Esophagus muscularis mucosa (tissue), 4 donors: ENCODE measurements at places on chromosomes 11 and 22. TPM values are rescaled to one million over a fixed set of nuclear protein-coding genes. Genes with fewer than 3 reads are reported as not detected.
A peak's percentile ranks its signal among the peaks of the same experiment; 100 is the strongest.

Gene RBM14
- 41.7 TPM for total RNA-seq

Gene SGSM1
- 1.2 TPM for total RNA-seq

Gene OR5P2
- total RNA-seq: not detected

Gene PRR33
- total RNA-seq: not detected

Gene TUB
- total RNA-seq: 9.1 TPM

Gene THYN1
- 53.8 TPM for total RNA-seq

- H3K4me3 ChIP-seq: no peak overlapping the region
- no peak for DNase-seq
- H3K4me1 ChIP-seq: peaks cover 9% of the 10 kb centered on the region
- peaks cover 3% of the 10 kb centered on the region for H3K27me3 ChIP-seq
- no peak overlapping the region for H3K27ac ChIP-seq
Observed at GRCh38 chr11:111448831-111449557, 63.2 kb downstream of the BTG4 start.

DNA sequence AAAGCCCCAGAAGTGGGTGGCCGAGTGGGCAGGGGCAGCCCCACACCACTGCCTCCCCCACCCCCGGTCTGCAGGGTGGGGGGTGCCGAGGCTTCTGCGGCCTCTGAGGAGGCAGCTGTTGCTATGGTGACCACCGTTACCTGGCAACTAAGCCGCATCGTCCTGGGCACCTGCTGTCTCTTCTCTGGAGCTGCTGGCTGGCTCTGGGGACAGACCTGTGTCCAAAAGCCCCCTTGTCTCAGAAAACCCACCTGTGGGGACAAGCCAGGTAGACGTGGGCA is 79.9 kb upstream of the PRR5 start:
- H3K36me3 ChIP-seq: no peaks in the 10 kb centered on the region
- DNase-seq: no peak
- peaks cover 84% of the 10 kb centered on the region for H3K27me3 ChIP-seq

- no peaks in the 10 kb centered on the region for H3K27me3 ChIP-seq
- H3K27ac ChIP-seq: no peak overlapping the region
- no peak for DNase-seq
- no peak overlapping the region for H3K4me3 ChIP-seq
- no peaks in the 10 kb centered on the region for H3K36me3 ChIP-seq
Observed at GRCh38 chr11:303363-303762, 4.0 kb upstream of the IFITM5 start.

DNA sequence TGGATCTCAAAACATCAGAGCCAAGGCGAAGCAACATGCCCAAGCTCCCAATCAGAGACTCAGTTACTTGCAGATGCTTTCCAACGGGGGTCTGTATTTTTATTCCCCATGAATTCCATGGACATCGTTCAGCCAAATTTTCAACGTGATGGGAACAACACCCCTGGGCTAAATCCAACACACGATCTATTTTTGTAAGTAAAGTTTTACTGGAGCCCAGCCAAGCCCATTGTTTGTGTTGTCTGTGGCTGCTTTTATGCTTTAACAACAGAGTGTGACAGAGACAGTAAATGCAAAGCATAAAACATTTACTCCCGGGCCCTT is 33.7 kb downstream of the SLC5A1 start:
- no peak overlapping the region for H3K4me3 ChIP-seq
- peak; percentile 57 for DNase-seq
- no peak overlapping the region for H3K27ac ChIP-seq
- no peaks in the 10 kb centered on the region for H3K36me3 ChIP-seq
- H3K4me1 ChIP-seq: peaks cover 8% of the 10 kb centered on the region

DNA sequence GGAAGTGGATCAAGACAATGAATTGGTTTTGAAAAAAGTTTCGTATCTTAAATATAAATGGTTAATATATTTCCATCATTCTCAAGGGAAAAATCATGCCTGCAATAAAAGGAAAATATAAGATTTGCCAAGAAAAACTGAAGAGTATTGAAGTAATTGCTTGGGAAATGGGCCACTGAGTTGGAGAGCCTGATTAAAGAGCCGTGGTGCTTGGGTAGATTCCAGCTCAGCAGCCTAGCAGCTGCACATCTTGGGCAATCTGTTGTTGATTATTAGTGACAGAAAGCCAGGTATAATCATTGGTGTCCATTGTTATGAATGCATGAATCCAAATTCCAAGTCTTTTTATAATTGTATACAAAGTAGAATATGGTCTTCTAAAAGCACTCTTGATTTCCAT is 800.9 kb upstream of the CHORDC1 start:
- no peaks in the 10 kb centered on the region for H3K36me3 ChIP-seq
- no peak overlapping the region for H3K27ac ChIP-seq
- H3K27me3 ChIP-seq: no peaks in the 10 kb centered on the region
- no peak overlapping the region for H3K4me3 ChIP-seq
- H3K4me1 ChIP-seq: no peaks in the 10 kb centered on the region

DNA sequence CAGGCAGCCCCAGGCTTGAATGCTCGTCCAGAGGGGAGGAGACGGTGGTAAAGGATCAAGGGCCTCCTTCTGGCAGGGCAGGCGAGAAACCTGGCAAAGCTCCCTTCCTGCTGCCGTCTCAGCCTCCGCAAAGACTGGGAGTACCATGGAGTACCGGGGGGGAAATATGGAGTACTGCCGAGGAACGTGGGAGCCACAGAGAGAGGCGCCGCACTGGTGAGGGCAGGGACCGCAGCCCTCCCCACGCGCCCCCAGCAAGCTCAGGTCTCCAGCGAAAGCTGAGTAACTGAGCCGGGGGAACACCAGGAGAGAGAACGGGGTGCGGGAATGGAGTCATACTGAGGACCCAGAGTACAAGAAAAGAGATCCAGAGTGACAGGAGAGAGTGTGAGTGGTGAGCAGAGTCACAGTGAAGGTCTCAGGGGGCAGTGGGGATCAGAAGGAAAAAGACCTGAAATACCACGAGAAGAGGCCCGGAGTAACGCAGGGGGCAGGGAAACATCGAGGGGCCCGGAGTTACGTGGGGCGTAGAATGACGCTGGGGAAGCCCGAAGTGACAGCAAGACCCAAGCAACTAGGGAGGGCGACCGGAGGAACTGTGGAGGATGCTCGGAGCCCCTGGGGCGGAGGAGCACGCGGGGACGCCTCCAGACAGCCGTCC is 740 bp downstream of the EML3 start:
- H3K27me3 ChIP-seq: no peaks in the 10 kb centered on the region
- no peak for DNase-seq
- peaks cover 24% of the 10 kb centered on the region for H3K4me1 ChIP-seq
- peaks cover 67% of the 10 kb centered on the region for H3K36me3 ChIP-seq

DNA sequence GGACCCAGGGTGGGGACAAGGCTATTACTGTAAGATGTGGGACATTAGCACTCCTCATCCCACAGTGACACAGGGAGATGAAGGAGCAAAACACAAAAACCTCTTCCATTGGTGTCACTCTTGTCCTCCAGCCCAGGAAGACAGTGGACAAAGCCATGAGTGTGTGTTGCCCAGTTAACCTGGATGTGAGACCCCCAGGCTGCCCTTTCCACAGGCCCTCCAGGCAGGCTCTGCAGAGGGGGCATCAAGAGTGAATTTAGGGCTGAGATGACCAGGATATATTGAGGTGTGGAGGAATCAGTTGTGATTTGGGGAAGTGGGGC is 111.3 kb downstream of the GGTLC2 start:
- no peaks in the 10 kb centered on the region for H3K27me3 ChIP-seq
- no peak overlapping the region for H3K27ac ChIP-seq
- no peak overlapping the region for H3K4me3 ChIP-seq
- H3K4me1 ChIP-seq: no peaks in the 10 kb centered on the region

DNA sequence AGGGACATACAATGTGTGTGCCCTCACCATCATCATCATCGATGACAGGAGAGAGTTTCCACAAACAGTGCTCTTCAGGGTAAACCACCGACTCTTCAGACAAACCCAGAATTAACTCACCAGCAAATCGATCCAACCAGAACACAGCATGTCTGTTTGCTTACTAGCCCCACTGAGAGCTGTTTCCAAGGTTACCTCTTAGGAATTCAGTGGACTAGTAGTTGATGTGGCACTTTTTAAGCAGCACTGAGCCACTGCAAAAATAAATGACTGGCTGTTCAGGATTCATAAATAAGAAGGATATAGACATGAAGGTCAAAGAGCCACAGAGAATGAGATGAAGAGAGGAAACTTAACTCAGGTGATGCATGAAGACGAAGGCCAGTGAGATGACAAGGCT is 83.1 kb downstream of the PARVA start:
- no peak for DNase-seq
- peaks cover 53% of the 10 kb centered on the region for H3K4me1 ChIP-seq
- peak overlapping the region; percentile 75 for H3K27ac ChIP-seq
- H3K36me3 ChIP-seq: no peaks in the 10 kb centered on the region
- no peak overlapping the region for H3K4me3 ChIP-seq

DNA sequence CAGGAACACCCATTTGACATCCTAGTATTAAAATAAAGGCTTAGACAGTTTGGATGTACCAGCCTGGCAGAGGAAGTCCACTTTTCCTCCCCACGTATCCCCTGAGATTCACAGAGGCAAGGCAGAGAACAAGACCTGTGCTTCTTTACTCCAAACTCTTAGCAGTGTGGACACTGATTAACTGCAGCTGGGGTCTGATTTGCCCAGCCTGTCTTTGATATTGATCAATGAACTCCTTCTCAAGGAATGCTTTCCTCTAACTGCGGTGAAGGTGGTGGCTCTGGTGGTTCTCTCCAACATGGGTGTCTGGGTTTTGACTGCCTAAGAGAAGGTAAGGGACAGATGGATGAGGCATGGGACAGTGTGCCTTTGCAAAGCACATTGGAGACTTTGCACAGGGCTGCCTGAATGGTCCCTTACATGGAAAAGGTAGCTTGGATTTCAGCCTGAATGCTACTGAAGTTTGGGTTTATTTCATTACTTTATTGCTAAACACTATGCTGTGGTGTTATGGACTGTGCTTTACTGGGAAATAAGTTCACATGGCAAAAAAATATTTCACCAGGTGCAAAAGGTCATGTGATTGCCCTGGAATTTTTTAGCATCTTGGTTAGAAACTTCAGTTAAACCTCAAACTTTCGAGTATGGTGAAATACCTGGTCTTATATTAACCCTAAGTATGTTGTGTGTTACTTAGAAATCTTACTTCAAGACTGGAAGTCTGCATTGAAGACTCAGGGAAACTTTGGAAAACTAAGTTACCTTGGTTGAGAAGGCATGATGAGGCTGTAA is 1.8 kb downstream of the GAS2 start:
- H3K36me3 ChIP-seq: no peaks in the 10 kb centered on the region
- H3K27ac ChIP-seq: no peak overlapping the region
- H3K4me1 ChIP-seq: peaks cover 14% of the 10 kb centered on the region
- no peak for DNase-seq

GRCh38 chr11:86815726-86816125 is 15.4 kb downstream of the PRSS23 start:
- H3K27ac ChIP-seq: no peak overlapping the region
- H3K4me3 ChIP-seq: no peak overlapping the region
- H3K36me3 ChIP-seq: no peaks in the 10 kb centered on the region

GRCh38 chr11:105074166-105074530 is 29.0 kb upstream of the CARD16 start:
- H3K27ac ChIP-seq: no peak overlapping the region
- no peak overlapping the region for H3K4me3 ChIP-seq
- DNase-seq: no peak
- no peaks in the 10 kb centered on the region for H3K4me1 ChIP-seq
- no peaks in the 10 kb centered on the region for H3K27me3 ChIP-seq
- no peaks in the 10 kb centered on the region for H3K36me3 ChIP-seq

GRCh38 chr11:125685228-125685627 is 4.6 kb upstream of the ACRV1 start:
- no peak overlapping the region for H3K27ac ChIP-seq
- H3K4me1 ChIP-seq: no peaks in the 10 kb centered on the region
- no peaks in the 10 kb centered on the region for H3K27me3 ChIP-seq
- DNase-seq: no peak

GRCh38 chr22:40366068-40366467 is 4.3 kb upstream of the SGSM3 start:
- no peak overlapping the region for H3K4me3 ChIP-seq
- DNase-seq: no peak
- H3K27ac ChIP-seq: no peak overlapping the region
- H3K36me3 ChIP-seq: peaks cover 63% of the 10 kb centered on the region
- no peaks in the 10 kb centered on the region for H3K27me3 ChIP-seq
- peaks cover 9% of the 10 kb centered on the region for H3K4me1 ChIP-seq

DNA sequence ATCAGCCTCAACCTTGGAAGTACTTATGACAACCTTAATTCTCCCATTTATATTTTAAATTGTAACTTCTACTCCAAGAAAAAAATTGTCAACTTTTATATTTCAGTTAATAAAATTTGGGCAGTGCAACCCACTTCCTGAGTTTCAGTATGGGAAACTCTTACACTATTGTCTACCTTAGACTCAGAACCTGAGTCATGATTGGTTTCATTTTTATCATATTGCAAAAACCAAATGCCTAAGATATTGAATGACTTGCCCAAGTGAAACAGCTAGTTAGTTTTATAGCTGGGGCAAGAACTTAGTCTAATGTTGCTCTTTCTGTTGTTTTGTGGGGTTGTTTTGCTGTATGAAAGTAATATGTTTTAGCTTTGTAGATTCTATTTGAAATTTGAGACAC is 334.0 kb upstream of the ARHGAP42 start:
- H3K36me3 ChIP-seq: no peaks in the 10 kb centered on the region
- H3K27ac ChIP-seq: no peak overlapping the region
- H3K4me3 ChIP-seq: no peak overlapping the region
- no peaks in the 10 kb centered on the region for H3K27me3 ChIP-seq
- H3K4me1 ChIP-seq: no peaks in the 10 kb centered on the region
- no peak for DNase-seq

DNA sequence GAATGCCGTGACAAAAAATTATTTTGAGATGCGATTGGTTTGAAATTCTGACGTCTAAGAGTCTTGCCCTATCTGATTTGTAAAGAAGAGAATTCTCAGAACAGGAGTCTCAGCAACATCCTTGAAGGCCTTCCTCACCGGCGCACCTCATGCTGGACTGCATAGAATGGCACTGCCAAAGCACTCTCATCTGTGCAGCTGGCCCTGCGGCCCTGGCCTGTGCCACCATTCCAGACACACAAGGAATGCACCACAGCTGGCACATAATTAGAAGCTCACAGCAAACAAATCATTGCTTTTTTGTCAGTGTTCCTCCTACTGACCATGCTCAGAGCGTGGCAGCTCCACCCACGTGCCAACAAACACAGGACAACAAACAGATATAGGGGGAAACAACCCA is 166.0 kb downstream of the KIRREL3 start:
- no peak overlapping the region for H3K27ac ChIP-seq
- H3K4me3 ChIP-seq: no peak overlapping the region
- DNase-seq: no peak
- H3K4me1 ChIP-seq: no peaks in the 10 kb centered on the region
- H3K36me3 ChIP-seq: no peaks in the 10 kb centered on the region
